ENCODE measurements at places on chromosomes 13 and 19.

GRCh38 chr13:98997738-98998641 lies 20.1 kb upstream of the DOCK9 start:
- DNase-seq, result peak; percentile 5

- DNase-seq, result no peak
Measured at GRCh38 chr13:51922771-51923480, 61.2 kb downstream of the CCDC70 start.

GRCh38 chr13:38202740-38203139 lies 146.9 kb upstream of the UFM1 start:
- DNase-seq, result no peak

GRCh38 chr19:50556282-50557008 lies 11.8 kb downstream of the LRRC4B start:
- peak; percentile 26 for DNase-seq

GRCh38 chr19:29285187-29285687 lies 72.3 kb upstream of the UQCRFS1 start:
- no peak for DNase-seq

DNA sequence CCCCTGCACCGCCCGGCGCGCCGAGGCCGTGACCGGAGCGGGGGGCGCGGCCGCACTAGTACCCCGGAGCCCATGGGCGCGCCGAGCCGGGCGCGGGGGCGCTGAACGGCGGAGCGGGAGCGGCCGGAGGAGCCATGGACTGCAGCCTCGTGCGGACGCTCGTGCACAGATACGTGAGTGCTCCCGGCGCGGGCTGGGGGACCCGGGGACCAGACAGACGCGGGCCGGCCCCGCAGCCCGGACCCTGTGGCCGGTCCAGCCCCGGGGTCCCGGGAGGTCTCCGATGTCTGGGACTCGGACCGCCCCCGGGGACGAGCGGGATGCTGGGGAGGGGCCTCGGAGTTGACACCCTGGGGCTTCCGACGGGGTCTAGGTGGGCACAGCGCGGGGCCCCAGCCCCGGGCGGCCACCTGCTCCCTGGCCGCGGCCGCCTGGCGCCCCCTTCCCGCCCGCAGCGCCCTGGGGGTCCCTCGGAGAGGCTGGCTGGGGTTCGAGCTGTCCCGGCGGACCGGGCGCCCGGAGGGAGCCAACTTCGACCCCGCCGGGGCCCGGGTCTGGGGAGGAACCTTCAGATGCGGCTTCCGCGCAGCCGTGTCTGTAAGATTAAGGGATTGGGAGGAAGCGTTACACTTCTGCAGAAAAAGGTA lies 568 bp downstream of the ATP11A start:
- DNase-seq, result no peak

DNA sequence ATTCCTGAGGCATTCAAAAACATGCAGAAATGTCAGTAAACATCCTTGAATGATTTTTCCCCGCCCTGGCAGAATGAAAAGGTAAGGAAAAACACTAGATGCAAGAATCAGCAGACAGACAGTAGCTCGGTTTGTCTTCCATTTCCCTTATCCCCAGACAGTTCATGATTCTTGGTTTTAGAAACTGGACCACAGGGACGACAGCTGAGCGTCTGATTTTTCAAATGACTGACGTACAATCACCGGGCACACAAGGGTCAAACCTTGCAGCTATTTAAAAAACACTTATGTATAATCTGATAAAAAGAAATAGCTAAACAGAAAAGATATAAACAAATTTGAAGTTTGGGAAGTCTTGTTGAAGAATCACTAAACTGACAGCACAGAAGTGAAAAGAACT lies 47.1 kb downstream of the DCLK1 start:
- DNase-seq, result no peak

GRCh38 chr19:53057904-53058580 lies 13.5 kb downstream of the ERVV-2 start:
- no peak for DNase-seq

DNA sequence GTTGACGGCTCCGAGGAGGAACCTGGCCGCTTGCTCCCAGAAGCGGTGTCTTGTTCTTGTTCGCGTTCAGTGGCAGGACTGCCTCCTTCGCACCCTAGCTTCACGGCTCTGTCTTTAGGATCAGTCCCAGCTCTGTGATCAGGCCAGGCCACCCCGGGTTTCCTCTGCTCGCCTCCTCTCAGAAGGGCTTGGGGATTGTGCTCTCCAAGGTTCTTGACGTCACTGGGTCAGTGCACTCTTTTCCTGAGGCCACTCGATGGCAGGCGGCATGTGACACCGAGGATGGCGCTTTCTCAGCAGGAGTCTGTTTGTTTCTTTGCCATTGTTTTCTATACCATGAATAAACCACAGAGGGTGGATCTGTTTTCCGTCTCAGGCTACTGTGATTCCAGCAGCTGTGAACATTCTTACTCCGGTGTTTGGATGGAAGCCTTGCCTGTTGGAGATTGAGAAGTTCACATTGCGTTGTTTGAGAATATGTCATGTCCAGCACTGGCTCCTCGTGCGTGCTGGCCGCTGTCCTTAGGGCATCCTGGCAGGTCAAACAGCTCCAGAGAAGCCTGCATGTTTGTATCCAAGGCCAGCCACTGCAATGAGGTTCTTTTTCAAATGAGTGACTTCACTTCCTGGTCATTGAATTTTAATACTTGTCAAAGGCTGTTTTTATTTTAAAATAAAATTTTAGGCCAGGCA lies 44.5 kb downstream of the SLC7A9 start:
- no peak for DNase-seq

- DNase-seq, result no peak
Measured at GRCh38 chr19:4829001-4829712, 2.4 kb downstream of the TICAM1 start.

DNA sequence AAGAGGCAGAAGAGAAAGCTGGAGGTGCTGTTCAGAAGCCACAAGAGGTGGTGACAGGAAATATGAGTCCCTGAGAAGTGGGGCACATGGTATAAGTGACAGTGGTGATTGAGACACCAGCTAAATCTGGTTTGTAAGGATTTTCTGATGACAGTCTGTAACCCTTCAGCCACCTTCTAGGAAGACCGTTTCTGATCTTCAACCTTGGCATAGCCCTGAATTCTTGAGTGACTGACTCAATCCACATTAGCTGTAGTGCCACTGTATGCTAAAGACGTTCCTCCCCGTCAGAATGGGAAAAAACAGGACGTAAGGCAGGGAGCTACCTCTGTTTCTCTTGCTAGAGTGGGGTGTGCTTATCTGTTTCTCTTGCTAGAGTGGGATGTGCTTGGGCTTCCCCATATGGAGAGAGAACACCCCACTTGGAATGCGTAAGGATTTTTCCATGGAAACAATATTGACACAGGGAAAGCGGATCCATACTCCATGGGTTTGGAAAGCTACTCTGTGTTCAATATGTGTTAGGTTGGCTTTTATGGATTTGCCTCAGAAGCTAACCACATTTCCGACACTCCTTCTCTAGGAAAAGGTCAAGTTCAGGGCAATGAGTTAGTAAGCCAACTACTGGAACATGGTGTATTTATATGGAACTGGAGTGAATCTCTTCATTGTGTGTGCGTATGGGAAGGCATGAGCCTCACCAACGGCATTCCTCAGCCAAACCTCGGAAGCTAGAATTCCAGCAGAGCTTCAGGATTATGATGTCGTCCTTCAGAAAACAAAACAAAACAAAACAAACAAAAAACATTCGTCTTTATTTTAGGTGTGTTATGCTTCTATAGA lies 948.8 kb upstream of the SLC10A2 start:
- no peak for DNase-seq

GRCh38 chr13:111559612-111560403 lies 239.4 kb downstream of the TEX29 start:
- no peak for DNase-seq

DNA sequence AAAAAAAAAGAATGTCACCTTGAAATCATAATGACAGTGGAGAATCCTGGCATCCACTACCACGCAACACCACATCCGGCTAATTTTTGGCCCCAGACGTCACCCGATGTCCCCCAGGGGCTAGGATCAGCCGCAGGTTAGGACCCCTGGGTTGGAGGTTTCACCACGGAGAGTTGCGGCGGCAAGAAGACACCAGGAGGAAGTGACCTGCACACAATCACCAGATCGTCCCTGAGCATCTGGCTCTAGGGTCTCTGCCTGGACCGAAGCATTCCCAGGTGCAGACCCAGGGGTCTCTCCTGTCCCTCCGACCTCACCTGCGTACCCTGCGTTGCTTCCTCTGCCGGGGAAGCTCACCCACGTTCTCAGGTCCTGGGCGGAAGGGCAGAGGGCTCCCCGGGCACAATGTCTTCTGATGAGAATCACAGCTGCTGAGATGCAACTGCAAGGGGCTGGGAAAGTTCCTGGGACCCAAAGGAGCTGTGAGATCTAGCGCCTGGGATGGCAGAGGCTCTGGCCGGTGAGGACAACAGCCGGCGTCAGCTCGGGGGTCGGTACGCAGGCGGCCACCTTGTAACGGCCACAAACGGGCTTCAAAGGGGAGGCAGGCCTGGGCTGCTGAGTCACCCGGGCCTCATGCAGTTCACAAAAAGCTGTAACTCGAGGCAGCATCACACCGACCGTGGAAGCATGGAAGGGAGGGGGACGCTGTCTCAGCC lies 111.2 kb downstream of the GADD45B start:
- DNase-seq, result no peak

DNA sequence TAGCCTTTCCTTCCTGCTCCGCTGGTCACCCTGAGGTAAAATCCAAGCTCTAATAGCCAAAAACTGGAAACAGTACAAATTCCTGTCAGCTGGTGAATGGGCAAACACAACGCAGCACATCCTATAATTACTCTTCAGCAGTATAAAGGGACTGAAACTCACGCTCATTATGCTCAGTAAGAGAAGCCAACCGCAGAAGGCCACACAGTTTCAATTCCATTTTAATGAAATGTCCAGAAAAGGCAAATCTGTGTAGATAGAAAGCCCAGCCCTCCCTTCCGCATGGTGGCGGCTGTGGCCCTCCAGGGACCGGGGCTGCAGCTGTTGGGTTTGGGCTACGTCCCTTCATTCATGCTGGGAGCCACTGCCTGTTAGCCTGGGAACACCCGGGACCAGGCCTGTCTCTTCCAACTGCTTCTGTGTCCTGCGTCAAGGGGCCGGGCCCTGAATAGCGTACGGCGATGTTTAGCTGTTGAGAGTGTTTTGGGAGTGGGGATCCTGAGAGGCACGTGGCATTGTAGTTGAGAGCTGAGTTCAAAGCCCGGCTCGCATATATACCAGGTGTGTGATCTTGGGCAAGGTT lies 23.5 kb downstream of the NKPD1 start:
- no peak for DNase-seq

DNA sequence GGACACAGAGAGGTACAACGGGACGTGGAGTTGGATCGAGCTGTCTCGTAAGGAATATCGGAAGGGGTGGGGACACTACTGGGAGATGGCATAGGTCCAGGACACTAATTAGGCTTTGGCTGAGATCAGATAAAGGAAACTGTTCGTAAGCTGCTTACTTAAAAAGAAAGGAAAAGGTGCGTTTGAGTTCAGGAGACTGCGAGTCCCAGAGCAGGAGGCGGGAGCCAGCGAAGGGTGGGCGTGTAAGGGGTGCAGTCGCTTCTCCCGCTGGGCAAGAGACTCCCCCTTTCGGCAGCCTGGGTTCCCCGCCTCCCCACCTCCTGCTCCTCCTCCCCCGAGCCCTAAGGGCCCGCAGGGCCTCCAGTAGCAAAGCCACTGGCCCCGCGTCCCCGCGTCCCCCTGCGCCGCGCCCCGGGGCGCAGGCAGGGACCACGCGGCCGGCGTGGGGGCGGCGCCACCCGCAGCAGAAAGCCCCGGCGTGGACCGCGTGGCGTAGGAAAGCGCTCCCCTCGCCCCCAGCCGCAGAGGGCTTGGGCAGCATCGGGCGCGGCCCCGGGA lies 547 bp downstream of the ABCC4 start:
- DNase-seq, result peak; percentile 19

DNA sequence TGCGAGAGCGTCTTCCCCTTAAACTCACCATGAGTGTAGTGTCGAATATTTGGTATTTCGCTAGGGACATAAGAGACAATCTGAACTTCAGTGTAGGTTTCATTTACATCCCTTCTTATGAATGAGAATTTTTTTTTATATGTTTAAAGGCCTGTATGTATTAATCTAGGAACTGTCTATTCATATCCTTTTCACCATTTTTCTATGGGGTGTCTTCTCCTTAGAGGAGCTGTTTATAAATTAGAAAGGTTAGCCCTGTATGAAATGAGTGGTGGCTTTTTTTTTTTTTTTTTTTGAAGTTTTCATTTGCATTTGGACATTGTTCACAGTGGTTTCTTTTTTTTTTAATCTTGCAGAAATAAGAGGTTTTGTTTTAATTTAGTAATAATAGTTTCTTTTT lies 7.6 kb downstream of the ZNF146 start:
- no peak for DNase-seq

DNA sequence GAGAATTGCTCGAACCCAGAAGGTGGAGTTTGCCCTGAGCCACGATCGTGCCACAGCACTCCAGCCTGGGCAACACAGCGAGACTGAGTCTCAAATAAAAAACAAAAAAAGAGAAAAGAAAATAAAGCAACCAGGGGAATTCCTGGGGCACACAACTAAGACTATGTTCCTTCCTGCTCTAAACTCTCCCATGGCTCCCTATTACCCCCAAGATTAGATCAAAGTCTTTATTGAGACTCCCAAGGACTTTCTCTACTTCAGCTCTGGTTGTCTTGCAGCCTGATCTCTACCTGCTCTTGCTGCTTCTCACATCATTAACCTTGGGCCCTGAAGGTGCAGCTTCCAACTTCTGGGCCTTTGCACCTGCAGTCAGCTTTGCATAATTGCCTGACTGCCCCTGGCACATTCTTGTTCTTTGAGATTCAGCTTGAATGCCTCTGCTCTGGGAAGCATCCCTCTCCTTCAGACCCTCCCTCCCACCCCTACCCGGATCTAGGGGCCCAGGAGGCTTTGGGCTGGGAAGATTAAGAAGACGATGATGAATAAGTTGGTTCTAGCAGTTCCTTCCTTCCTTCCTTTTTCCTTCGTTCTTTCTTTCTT lies 16.8 kb upstream of the CERS4 start:
- DNase-seq, result no peak

DNA sequence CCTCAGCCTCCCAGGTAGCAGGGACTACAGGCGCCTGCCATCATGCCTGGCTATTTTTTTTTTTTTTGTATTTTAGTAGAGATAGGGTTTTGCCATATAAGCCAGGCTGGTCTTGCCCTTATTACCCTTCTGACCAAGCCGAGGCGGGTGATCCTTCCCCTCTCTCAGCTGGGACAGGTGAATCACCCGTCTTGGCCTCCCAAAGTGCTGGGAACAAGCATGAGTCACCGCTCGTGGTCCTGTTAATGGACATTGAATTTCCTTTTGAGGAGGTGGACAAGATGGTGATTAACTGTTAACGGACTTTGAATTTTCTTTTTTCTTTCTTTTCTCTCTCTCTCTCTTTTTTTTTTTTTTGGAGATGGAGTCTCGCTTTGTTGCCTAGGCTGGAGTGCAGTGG lies 10.6 kb downstream of the CD70 start:
- no peak for DNase-seq

- no peak for DNase-seq
Measured at GRCh38 chr19:2533686-2534422, 57.9 kb downstream of the GADD45B start.

GRCh38 chr13:97339988-97340749 lies 93.8 kb upstream of the RAP2A start:
- no peak for DNase-seq

- peak; percentile 29 for DNase-seq
Measured at GRCh38 chr19:55305491-55305890, 19.6 kb downstream of the TMEM150B start.
